ENCODE measurements at places on chromosomes 12 and 14. TPM values are rescaled to one million over a fixed set of nuclear protein-coding genes. Genes with fewer than 3 reads are reported as not detected.

The HOXC9 gene
- total RNA-seq: 15.9 TPM

The ZFYVE1 gene
- total RNA-seq: 8.8 TPM

The ITGB7 gene
- total RNA-seq: 0.63 TPM

The NPFF gene
- not detected for total RNA-seq

The MYL2 gene
- 0.39 TPM for total RNA-seq

The TMEM30B gene
- 0.29 TPM for total RNA-seq

The APOF gene
- total RNA-seq: not detected

The CPNE6 gene
- 0.16 TPM for total RNA-seq

The NTN4 gene
- 47.0 TPM for total RNA-seq

The MGP gene
- total RNA-seq: not detected

The UBE3B gene
- 14.6 TPM for total RNA-seq

The DGLUCY gene
- total RNA-seq: 19.7 TPM

The MIP gene
- total RNA-seq: not detected

The CINP gene
- total RNA-seq: 61.1 TPM

The LRRC74A gene
- total RNA-seq: not detected

The AHNAK2 gene
- 231 TPM for total RNA-seq

The DPF3 gene
- total RNA-seq: 0.06 TPM

The PRICKLE1 gene
- 0.68 TPM for total RNA-seq

The NRIP2 gene
- not detected for total RNA-seq

The SDSL gene
- 24.3 TPM for total RNA-seq

The NEUROD4 gene
- not detected for total RNA-seq

The FSCB gene
- not detected for total RNA-seq

The DYNLL1 gene
- total RNA-seq: 676 TPM

The PTPRB gene
- 0.75 TPM for total RNA-seq

The LGR5 gene
- not detected for total RNA-seq

The CAPS2 gene
- 0.38 TPM for total RNA-seq

The TMTC1 gene
- total RNA-seq: 0.05 TPM

The SLC38A4 gene
- 0.06 TPM for total RNA-seq

The CLEC4D gene
- not detected for total RNA-seq

The ARMH4 gene
- total RNA-seq: 0.49 TPM

The PRH1 gene
- 2.8 TPM for total RNA-seq

The AP4S1 gene
- total RNA-seq: 9.5 TPM

The PPHLN1 gene
- 54.8 TPM for total RNA-seq

The LRIG3 gene
- 3.4 TPM for total RNA-seq

The ACRBP gene
- 0.24 TPM for total RNA-seq

The NCOR2 gene
- total RNA-seq: 180 TPM
